EH (cell line): ENCODE measurements at places on chromosomes 4 and X.

- no peak for DNase-seq
Measured at GRCh38 chrX:8288590-8288989, 117.5 kb upstream of the VCX2 start.

GRCh38 chrX:115968436-115969252 is 201.9 kb upstream of the AGTR2 start:
- no peak for DNase-seq

DNA sequence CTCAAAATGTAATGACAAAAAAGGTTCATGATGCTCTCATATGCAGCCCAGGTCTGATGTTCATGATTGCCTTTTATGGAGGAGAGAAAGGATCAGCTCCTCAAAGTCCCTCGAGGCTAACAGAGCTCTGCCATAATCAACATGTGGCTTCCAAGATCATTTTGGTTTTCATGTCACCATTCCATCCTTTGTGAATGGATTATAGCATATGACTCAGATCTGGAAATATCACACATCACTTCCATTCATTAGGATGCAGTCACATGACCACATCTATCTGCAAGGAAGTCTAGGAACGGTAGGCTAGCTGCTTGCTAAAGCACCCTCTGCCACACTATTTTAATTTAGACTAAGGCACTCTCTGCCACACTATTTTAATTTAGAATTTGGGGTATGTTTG is 77.6 kb downstream of the COX18 start:
- peak; percentile 63 for DNase-seq

DNA sequence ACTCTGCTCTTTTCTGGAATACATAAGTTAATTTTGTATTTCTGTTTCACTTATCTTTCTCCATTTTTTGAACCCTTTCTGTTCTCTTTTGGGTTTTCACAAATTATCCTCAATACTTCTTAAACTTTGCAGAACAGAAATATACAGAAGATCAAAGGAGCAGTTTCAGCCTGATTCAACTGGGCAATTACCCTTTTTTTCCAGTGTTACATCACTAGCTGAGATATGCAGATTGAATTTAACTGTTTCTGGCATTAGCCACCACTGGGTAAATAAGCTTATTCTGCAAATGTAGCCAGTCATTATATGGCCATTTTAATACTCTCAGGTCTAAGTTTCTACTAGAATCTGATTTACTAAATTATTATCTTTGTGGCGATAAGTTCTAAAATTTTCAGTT is 66.9 kb upstream of the GRID2 start:
- DNase-seq, result peak; percentile 20

- no peak for DNase-seq
Measured at GRCh38 chrX:51834076-51834475, 59.3 kb upstream of the MAGED1 start.

DNA sequence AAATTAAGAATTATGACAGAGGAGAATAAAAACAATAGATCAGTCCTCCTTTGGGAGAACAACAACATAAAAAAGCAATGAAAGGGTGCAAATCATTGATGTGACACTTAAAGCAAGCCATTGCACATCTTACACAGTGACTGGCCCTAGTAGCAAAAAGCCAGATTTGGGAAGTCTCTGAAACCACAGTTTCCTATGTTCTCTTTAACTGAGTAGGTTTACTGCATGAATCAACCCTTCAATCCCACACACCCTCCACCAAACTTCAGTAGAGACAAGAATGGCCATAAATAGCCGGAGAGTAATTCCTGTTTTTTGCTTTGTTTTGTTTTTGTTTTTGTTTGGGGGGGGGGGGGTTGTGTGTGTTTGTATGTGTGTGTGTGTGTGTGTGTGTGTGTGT is 180.8 kb downstream of the VEGFC start:
- DNase-seq, result peak; percentile 6

DNA sequence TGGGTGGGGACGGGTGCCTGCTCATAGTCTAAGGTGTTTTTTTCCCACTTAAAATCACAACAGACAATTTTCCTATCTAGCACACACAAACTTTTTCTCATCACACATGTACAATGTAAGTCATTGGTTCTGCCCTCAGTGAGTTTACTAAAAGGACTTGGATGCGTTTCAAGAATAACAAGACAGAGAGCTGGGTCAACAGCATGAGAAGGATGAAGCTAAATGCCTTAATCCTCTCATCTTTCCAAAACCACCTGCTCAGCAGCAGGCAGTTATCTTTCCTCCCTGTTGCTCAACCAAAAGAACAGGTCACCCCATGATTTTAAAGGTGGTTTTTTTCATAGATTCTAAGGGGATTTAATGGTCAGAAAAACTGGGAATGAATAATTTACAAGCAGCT is 40.1 kb downstream of the OFD1 start:
- peak; percentile 6 for DNase-seq

- peak; percentile 94 for DNase-seq
Measured at GRCh38 chr4:156496797-156497196, 474.8 kb downstream of the PDGFC start.

DNA sequence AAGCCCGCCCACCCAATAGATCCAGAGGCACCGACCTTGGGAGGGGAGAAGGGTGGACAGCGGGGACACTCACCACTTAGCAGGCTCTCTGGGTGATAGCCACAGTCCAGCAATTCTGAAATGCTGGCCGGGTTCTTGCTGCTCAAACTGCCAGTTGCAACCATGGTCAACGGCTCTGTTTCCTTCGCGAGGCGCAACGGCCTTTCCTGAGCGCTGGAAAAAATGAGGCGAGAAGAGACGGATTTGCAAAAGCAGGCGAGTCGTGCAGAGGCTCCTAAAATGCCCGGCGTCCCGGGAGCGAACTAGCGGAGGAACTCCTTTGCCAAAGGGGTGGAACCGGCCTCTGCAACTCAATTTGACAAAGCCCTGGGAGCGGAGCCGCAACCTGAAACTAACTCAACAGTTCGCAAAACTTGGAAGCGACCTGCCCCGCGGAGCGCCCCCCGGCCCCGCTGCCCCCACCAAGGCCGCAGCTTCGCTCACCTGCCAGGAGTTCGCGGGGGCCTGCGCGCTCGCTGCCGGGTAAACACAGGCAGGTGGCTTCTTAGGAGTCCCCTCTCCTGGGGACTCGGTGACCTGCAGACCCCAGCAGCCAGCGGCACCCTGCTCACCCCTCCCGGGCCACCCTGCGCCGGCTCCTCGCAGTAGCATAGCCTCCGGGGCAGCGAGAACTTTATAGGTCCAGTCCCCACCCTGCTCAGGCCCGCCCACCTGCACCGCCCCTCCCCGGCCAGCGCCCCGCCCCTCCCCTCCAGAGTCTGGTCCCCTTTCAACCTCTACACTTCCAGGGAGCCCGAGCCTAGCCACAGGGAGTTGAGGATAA is at the start of gene DDIT4L:
Gene DDIT4L, minus strand, starts transcription at position 649 of the 823 bp plus-strand sequence. Its CDS starts 485 bp downstream, at position 164.
- peak; percentile 56 for DNase-seq

DNA sequence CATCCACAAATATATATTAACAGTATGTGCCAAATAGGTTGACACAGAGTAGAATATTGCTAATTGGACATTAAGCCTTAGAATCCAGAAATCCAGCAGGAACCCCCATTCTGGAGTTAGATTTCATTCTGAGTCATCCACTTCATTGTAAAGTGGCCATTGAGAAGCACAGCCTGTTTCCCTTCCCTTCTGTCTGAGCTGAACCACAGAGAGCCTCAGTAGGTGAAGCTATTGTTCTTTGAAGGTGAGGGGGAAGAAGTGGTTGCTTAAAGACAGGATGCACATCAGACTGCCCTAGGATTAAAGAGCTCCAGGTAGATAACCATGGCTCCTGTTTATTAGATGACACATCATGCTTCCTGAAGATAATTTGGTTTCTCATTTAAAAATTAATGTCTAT is 30.6 kb upstream of the MCF2 start:
- peak; percentile 34 for DNase-seq

DNA sequence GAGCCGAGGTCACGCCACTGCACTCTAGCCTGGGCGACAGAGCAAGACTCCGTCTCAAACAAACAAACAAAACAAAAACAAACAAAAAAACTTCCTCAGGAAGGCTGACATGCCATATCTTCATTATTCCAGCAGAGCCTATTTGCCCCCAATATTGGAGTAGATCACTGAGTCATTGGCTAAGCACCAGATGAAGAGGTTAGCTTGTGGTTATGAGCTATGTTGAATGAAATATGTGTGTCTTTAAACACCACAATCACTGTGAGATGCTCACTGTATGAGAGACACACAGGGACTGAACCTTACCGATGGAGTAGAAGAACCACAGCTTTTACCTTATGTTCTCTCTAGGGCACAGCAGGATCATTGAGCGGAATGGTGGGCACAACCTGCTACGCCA is 122.1 kb upstream of the EOLA2 start:
- DNase-seq, result peak; percentile 77

DNA sequence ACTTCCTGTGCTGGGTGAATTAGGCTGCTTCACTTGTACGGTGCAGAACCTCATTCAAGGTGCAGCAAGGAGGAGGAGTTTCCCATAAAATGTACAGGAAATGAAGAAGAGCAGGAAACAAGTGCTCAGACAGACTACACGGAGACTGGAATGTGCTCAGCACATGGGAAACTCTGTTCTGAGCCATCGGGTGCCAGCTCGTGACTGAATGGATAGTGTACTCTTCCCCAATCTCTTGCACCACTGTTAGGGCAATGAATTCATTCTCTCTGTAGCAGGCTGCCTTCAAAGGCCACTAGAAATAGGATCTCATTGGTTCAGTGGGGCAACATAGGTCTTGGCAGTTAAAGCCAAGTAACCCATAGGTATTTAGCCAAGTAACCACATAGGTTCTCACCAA is 200.0 kb upstream of the LDB2 start:
- no peak for DNase-seq

GRCh38 chr4:166723532-166724140 is 510.7 kb downstream of the SPOCK3 start:
- DNase-seq, result no peak

GRCh38 chr4:125111323-125111722 is 203.4 kb upstream of the FAT4 start:
- no peak for DNase-seq

DNA sequence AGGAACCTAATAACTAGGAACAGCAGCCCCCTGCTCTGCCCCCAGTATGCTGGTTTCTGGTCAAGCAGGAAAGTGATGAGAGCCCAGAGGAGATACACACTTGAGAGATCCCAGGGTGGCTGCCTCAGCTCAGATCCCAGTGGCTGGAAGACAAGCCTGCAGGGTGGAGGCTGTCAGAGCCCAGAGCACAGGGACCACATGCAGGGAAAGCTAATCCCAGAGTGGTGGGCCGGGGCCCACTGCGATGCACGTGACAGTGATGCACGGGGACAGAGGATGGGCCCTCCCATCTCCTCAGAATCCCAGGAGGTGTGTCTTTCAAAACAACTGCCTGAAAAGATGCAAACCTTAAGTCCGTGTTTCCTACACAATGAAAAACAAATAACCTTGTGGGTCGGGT is 29.1 kb upstream of the CRMP1 start:
- DNase-seq, result no peak

GRCh38 chr4:123977641-123978081 is 581.1 kb downstream of the SPRY1 start:
- DNase-seq, result no peak

GRCh38 chrX:115650916-115651315 is 89.9 kb downstream of the PLS3 start:
- peak; percentile 54 for DNase-seq

DNA sequence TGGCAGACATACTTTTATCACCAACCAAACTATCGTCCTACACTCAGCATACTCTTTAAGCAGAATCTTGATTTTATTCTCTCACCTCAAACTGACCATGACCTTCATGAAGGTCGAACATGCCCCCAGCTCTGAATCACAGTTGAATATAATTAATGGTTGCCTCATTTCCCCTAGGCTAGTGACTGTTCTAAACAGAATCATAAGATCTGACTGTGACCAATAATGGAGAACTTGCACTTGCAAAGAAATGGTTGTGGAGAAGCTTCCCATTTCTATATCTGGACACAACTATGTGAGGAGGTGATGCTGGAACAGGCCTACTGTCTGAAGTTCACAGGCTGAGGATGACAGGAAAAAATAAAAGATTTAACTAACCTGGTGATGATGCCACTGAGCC is 85.1 kb downstream of the PDGFC start:
- no peak for DNase-seq

- DNase-seq, result no peak
Measured at GRCh38 chr4:161189286-161190134, 974.3 kb downstream of the FSTL5 start.

- peak; percentile 44 for DNase-seq
Measured at GRCh38 chr4:2472187-2472586, 3.3 kb downstream of the RNF4 start.

- DNase-seq, result peak; percentile 96
Measured at GRCh38 chr4:88623097-88623496, 30.8 kb downstream of the HERC3 start.

- DNase-seq, result no peak
Measured at GRCh38 chr4:69591364-69591763, 48.1 kb downstream of the UGT2A2 start.

- no peak for DNase-seq
Measured at GRCh38 chrX:96430756-96431455, 253.7 kb upstream of the DIAPH2 start.

GRCh38 chr4:143082701-143083100 is 102.0 kb upstream of the USP38 start:
- DNase-seq, result no peak

DNA sequence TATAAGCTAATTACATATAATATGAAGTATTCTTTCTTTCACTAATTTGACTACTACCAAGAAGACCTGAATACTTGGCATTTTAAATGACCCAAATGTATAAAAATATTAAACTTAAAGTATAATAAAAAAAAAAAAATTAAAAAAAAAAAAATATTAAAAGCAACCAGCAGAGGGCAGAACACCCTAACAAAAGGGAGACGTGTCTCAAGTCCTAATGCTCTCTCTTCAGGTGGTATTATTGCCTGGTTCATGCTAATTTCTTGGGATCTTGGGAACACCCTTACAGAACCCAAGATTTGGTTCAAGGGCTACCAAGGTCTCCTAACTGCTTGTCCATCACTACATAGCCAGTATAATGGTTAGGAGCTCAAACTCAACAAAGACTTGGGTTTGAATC is 754.8 kb downstream of the RAB28 start:
- peak; percentile 14 for DNase-seq

GRCh38 chrX:129013574-129013973 is 509.7 kb downstream of the SMARCA1 start:
- no peak for DNase-seq

DNA sequence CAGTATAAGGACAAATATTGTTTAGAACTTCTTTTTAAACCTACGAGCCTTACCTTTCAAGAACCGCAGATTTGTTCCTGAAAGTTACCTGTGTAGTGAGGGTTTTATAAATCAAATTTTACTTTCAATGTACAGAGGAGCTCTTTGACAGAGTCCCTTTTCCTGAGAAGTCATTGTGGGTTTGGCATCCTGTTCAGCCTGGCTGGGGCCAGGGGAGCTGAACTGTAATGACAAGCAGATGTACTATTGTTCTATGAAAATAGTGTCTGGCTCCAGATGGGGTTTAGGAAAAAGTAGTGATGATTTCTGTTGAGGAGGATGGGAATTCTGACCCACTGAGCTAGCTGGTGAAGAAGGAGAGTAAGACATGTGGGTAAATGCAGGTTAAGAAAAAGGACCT is 196.2 kb upstream of the PGRMC2 start:
- peak; percentile 58 for DNase-seq
